ENCODE measurements at places on chromosomes 5 and 9.

- DNase-seq, result no peak
These were observed 2.2 kb downstream of the RNF208 start for GRCh38 chr9:137219757-137220316.

GRCh38 chr9:110099236-110100095, 108.5 kb downstream of the C9orf152 start:
- DNase-seq, result no peak

GRCh38 chr5:68365889-68366288, 150.3 kb downstream of the PIK3R1 start:
- no peak for DNase-seq

GRCh38 chr5:146327257-146327870, 11.3 kb upstream of the POU4F3 start:
- DNase-seq, result no peak

Data from GM18507 (cell line).